Head of caudate nucleus (tissue), 42 donors: ENCODE measurements at places on chromosomes 1 and 21.

GRCh38 chr1:201905234-201905890, 16.7 kb downstream of the SHISA4 start:
- DNase-seq = no peak

- no peak for DNase-seq
These were observed 32.6 kb upstream of the NEK2 start for GRCh38 chr1:211708006-211708405.

GRCh38 chr21:21045518-21045917, 47.3 kb downstream of the NCAM2 start:
- DNase-seq = no peak

DNA sequence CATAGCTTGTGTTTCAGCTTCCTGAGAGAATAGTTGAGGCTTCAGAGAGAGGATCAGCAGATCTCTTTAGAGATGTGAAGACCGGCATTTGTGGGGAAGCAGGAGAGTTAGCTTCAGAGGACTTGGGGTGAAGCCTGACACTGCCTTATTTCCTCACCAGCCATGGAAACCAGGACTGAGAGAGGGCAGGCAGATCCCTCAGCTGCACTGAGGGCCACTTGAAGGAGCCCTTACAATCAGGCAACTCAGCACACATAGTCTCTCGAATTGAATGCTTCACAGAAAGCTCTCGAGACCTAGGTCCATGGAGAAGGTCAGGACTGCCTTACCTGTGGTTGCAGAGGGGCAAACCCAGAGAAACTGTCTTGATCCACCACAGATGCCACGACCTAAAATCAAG, 19.8 kb downstream of the NCF2 start:
- DNase-seq = no peak

- DNase-seq = no peak
These were observed 163.4 kb downstream of the ADGRL4 start for GRCh38 chr1:78843111-78843510.

- DNase-seq = peak; percentile 62
These were observed 47.5 kb downstream of the HSF2BP start for GRCh38 chr21:43611598-43612369.

GRCh38 chr1:15833069-15833679, 14.3 kb upstream of the SPEN start:
- DNase-seq = no peak

- DNase-seq = no peak
These were observed 6.2 kb downstream of the INAVA start for GRCh38 chr1:200900877-200901276.

- no peak for DNase-seq
These were observed 71.7 kb downstream of the EDEM3 start for GRCh38 chr1:184682956-184683355.

DNA sequence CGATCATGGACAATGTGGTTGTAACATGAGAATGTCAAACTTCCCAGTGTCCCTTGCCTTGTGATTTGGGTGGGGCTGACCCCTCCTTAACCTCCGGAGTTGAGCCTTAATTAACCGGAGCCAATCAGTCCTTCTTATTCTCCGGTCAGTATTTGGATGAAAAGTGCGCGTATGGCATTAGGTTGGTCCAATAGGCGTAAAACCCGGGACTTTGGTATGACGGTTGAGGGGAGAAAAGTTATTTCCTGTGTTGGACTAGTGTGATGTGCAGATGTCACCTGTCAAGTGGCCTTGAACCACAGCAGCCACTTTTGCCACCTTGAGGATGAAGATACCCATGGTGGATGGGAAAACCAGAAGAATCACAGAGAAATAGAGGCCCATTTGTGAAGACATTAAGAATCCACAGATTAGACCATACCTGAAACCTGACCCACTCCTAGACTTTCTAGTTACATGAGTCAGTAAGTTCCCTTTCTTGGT, 5.1 kb downstream of the PAFAH2 start:
- DNase-seq = no peak

- no peak for DNase-seq
These were observed 14.6 kb downstream of the TAF13 start for GRCh38 chr1:109061183-109061582.

GRCh38 chr1:7108251-7108650, 323.0 kb downstream of the CAMTA1 start:
- no peak for DNase-seq

DNA sequence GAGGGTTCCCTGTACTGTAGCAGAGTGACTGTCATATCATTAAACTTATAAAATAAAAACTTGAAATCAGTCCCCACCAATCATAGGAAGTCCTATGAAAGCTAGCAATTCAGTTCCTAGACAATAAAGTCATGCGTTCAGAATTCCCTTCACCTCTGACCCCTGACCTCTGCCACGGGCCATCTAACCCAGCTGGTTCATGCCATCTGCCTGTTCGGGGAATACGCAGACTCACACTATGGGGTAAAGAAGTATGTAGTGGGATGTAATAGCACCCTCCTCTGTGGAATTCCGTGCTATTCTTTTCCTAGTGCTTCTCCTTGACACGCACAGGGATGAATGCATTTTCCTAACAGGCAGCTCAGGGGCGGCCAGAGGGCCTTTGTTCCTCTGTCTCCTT, 2.1 kb downstream of the GSTM4 start:
- no peak for DNase-seq

DNA sequence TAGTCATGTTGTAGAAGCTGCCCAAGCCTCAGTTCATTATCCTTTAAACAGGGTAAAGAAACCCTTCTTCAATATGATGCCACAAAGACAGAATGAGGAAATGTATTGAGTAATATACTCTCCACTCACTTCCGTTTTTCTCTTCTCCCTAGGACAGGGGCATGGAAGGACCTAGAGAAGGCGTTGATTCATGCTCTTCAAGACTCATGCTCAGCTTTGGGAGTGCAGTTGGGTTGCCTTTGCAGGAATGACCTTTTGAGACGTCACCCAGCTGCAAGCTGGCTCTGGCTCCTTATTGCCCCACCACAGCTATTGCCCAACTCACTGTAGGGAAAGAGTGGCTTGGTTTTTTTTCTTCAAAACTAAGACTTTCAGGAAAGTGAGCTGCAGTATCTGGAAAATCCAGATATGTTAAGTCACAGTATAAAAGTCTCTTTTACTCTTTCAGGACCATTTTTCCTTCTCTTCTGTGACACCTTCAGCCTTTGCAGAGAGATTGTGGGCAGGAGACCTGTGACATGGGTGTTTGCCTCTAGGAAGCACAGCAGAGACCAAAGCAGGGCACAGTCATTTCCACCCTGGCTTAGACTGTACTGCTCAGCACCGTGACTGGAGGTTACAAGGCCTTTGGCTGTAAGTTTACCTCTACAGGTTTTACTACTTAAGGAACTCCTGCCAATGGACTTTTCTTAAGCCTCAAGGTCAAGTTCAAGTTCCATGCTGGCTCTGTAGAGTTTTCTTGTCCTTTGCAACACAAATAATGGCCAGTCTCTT, 39.5 kb downstream of the XCL2 start:
- peak; percentile 17 for DNase-seq

GRCh38 chr1:204348722-204349121, 11.0 kb downstream of the PLEKHA6 start:
- DNase-seq = no peak

DNA sequence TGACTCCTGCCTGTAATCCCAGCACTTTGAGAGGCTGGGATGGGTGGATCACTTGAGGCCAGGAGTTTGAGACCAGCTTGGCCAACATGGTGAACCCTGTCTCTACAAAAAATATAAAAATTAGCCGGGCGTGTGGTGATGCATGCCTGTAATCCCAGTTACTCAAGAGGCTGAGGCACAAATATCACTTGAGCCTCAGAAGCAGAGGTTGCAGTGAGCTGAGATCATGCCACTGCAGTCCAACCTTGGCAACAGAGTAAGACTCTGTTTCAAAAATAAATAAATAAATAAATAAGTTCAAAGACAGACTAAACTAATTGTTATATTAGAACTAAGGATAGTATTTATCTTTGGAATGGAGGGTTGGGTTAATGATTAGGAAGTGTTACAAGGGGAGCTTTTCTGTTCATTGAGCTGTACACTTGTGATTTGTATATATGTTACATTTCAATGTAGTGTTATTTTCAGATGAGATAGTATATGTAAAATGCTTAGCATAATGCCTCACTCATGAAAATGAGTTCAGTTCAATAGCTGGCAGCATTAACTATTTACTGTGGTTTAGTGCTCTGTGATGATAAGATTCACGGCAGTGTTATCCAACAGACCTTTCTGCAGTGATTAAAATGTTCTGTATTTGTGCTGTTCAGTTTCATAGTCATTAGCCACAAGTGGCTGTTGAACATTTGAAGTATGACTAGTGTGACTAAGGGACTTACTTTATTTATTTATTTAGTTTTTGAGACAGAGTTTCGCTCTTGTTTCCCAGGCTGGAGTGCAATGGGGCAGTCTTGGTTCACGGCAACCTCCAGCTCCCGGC, 47.7 kb downstream of the OSBPL9 start:
- DNase-seq = no peak

DNA sequence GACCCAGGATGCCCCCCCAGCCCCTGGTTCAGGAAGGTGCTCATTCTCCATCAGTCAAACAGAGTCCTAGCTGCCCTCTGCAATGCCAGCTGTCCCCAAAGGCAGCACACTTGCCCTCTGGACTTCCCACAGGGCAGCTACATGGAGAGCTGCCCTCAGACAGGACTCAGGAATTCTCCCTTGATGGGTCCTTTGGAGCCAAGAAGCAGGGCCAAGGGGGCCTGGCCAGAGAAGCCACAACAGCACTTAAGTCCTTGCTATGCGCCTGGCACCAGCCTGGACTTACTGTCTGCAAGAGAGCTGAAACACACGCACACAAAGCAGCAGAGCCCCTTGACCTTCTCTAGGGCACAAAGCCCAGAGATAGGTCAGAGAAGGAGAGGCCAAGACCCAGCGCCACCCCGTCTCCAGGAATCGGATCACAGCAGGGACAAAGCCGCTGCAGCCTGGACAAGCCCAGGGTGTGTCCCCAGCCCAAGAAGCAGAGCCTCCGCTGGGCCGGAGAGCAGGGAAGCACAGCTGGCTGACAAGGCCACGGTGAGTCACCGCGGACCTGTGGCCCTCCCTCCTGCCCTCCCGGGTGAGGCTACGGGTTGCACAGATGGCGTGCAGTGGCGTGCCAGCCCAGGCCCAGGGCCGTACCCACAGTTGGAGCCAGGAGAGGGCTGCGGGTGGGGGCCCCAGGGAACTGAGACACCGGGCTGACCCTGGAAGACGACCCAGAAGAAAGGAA, 1.7 kb downstream of the WNT9A start:
- DNase-seq = no peak

- no peak for DNase-seq
These were observed 61.3 kb downstream of the PTBP2 start for GRCh38 chr1:96782856-96783255.

DNA sequence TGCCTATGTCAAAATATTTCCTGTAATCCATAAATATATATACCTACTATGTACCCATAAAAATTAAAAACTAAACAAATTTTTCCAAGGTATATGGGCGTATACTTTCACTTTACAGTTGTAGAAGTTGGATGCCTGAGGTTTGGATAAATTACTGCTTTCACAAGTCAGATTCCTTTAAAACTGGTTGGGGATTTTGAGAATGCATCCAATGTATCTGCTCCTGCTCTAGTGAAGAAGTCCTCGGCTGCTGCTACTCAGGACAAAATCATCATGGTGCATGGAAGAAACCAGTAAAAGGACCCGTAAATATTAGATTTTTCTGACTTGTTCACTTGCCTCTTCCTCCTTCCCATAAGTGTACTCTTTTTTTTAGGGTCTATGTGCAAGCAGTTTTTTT, 841.1 kb downstream of the USP25 start:
- no peak for DNase-seq

GRCh38 chr1:85398391-85399064, 66.4 kb downstream of the DDAH1 start:
- DNase-seq = no peak

DNA sequence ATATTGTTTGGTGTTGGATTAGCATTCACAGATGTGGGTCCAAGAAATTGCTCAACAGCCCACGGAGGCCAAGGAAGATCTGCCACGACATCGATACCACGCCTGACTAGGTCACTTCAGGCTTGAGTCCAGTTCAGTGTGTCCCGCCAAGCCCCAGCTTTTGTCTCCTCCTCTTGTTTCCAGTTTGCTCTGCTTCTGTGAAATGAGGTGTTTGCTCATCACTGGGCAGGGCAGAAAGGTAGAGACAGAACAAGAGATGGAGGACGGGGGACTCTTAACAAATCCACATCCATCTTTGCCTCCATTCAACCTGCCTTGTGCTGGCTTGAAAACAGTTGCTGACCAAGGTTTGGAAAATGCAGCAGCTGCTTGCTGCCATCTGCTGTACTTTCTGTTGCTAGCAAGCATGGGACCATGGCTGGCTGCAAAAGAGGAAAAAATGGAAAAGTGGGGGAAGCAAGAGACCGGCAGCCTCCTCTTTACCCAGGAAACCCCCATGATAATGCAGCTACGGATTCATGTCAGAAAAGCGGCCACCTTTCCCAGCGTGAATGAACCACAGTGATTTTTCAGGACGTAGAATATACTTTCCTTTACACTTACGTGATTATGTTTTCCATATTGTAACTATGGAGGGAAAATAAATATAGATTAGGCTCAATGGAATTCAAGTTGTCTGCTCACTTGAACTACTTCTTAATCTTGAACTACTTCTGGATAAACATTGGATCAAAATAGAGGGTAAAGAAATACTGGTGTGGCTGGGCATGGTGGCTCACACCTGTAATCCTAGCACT, 80.2 kb upstream of the GREM2 start:
- peak; percentile 62 for DNase-seq

DNA sequence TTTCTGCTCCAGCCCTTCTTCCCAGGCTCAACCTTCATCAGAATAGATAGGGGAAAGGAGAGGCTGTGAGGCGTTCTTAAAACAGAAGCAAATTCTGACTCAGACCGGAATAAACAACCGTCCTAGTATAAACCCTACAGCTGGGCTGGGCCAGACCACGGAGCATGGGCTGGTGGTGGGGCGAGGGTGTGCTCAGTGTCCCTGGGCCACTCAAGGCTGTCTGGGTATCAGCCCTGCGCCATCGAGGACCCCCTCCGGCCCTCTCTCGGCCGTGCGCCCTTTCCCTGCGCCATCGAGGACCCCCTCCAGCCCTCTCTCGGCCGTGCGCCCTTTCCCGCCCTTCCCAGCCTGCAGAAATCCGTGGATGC, 36.0 kb downstream of the CAPN2 start:
- no peak for DNase-seq

- DNase-seq = peak; percentile 52
These were observed 134.6 kb upstream of the ARHGEF16 start for GRCh38 chr1:3319874-3320245.

DNA sequence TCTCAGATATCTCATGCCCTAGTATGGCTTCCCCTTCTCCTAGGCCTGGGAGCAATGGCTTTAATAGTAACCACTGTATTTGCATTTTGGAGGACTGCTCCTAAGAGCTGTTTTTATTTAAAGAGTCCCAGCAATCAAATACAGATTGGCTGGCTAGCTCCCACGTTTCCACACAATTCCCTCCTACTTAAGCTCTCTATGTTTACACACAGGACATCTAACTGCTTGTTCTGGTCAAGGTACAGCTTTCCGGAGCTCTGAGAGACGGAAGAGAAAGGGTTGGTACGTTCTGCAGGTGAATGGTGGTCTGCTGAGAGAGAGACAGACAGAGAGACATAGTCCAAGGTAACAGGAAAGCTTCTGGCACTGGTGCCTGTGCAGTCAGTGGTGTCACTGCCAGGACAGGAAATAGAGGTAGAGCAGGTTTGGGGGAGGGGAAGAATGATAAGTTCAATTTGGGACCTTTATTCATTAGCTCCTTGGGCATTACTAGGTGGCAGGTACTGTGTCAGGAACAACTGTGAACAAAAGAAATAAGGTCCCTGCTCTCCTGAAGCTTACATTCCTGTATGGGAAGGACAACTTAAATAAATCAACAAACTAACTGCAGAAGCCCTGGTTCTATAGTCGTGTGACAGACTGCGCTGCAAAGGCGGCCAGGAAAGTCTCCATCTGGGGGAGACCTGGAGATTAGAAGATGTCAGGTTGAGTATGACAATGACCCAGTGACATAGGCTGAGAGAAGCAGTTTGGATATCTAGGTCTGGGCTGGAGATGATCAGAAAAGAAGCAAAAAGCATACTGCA, 1.2 kb upstream of the SLC25A33 start:
- no peak for DNase-seq
